ENCODE measurements at places on chromosomes 16 and 17.

DNA sequence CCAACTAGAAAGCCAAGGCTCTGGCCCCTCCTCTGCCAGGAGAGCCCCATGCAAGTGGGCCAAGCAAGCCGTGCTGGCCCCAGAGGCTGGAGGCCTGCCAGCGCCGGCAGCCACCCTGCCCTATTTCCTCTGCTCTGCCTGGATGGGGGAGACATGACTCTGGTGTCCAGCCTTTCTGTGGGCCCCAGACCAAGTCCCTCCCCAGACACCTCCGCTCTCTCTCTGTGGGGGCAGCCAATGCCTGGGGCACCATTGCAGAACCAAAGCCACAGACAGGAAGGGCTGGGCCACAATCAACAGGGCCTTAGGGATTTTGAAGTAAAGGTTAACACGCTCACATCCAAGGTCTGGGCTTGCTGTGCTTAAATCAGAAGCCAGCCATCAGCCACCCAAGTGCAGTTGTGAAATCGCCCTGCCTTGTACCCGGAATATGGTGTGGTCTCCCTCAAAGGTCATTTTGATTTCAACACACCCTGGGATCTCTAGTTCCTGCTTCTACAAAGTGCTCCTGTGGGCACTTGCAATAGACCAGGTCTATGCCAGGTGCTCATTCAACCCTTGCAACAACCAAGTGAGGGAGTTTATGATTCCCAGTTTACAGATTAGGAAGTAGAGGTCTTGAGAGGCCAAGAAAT is 63.5 kb upstream of the TEX2 start:
- no peak for DNase-seq

- no peak for DNase-seq
Observed at GRCh38 chr17:31394544-31394943, 3.1 kb downstream of the RAB11FIP4 start.

DNA sequence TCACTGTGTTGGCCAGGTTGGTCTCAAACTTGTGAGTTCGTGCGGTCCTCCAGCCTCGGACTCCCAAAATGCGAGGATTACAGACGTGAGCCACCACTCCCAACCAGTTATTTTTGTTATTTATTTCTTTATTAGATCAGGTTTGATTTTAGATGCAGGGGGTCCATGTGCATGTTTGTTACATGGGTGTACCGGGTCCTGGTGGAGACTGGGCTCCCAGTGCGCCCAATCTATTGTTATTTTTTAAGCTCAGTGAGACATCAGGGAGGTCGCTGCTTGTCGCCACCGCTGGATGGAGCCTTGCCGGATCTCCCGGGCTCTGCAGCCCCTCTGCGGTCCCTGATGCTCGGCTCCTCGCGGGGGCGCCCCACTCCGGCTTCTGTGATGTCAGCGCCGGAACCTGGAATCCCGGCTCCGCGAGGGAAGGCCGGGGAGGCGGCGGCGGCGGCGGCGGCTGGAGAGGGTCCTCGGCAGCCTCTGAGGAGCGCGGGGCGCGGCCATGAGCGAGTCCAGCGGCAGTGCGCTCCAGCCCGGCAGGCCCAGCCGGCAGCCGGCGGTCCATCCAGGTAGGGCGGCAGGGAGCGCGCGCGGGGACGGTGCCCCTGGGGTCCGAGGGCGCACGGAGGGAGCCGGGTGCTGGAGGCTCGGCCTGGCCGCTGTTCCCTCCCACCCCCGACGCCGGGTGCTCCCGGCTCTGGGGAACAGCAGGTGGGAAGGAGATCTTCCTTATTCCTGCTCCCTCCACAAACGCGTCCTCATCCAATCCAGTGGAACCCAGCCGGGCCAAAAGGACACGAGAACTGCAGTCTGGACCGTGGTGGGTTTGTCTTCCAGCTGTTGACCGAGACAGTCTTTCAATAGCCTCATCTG is at the start of gene TMC7:
TMC7 (plus strand) TSS at position 370 of the 870 bp plus-strand sequence; CDS start at position 500, 130 bp downstream.
- peak; percentile 94 for DNase-seq

DNA sequence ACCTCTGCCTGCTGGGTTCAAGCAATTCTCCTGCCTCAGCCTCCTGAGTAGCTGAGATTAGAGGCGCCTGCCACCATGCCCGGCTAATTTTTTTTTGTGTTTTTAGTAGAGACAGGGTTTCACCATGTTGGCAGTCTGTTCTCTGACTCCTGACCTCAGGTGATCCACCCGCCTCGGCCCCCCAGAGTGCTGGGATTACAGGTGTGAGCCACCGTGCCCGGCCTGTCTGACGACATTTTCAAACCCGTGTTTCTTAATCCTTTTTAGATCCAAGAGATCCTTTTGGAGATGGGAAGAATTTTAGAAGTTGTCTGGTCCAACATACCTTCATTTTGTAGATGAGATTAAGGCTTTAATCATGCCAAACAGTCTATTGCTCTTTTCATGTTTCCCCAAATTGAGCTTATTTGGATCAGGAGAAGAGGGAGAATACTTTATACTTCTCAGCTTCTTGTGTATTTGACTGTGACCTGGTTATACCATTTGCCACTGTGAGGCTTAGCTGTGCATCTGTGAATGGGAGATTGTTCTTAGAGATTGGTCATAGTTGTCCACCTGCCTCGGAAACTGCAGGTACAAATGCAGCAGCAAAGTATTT is 25.8 kb downstream of the USP10 start:
- peak; percentile 43 for DNase-seq

DNA sequence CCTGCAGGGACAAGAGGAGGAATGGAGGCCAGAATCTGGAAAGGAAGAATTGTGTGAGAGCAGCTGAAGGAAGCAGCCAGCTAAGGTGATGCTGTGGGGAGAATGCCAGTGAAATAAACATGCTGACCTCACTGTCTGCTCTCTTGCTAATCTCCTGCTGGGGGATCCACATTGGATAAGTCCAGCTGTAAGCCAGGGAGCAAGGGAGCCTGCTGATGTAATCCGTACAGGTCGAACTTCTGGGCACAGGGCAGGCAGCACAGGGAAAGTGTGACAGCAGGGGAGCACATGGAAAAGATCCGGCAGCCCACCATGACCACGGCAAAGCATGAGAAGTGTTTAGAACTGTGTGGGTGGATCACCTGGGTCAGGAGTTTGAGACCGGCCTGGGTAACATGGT is 7.5 kb upstream of the XPO6 start:
- peak; percentile 90 for DNase-seq

Measured in NCI-H82 (cell line).